Glomerular endothelial cell (primary cell): ENCODE measurements at places on chromosomes 1 and 21. TPM values are rescaled to one million over a fixed set of nuclear protein-coding genes. Genes with fewer than 3 reads are reported as not detected.

The RAB3B gene
- total RNA-seq = 10.2 and 11.4 TPM in 2 replicates

The ASPM gene
- 4.5 and 11.3 TPM in 2 replicates for total RNA-seq

The NEGR1 gene
- 2.0 and 2.5 TPM in 2 replicates for total RNA-seq

The KIF14 gene
- 2.8 and 3.6 TPM in 2 replicates for total RNA-seq

The PYGO2 gene
- total RNA-seq = 17.5 and 20.9 TPM in 2 replicates
